ENCODE measurements at places on chromosomes 3 and 15.

GRCh38 chr3:190644766-190645165, 130.9 kb downstream of the IL1RAP start:
- no peak for DNase-seq

DNA sequence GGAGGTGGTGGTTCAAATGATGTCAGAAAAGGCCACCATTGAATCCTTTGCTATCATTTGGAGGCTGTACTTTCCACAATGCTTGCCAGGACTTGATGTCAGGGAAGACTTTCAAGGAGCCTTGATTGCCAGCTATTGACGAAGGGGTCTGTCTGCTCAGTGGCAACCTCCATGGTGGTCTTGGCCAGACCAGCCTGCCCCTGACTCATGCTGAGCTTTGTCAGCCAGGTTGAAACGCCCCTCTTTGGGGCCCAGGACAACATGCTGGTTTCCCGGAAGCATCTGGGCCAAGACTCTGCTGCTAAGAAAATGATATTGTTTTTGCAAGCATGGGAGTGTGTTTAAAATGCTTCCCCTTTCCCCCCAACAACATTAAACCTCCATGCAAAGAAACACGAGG, 26.7 kb downstream of the CGNL1 start:
- no peak for DNase-seq

DNA sequence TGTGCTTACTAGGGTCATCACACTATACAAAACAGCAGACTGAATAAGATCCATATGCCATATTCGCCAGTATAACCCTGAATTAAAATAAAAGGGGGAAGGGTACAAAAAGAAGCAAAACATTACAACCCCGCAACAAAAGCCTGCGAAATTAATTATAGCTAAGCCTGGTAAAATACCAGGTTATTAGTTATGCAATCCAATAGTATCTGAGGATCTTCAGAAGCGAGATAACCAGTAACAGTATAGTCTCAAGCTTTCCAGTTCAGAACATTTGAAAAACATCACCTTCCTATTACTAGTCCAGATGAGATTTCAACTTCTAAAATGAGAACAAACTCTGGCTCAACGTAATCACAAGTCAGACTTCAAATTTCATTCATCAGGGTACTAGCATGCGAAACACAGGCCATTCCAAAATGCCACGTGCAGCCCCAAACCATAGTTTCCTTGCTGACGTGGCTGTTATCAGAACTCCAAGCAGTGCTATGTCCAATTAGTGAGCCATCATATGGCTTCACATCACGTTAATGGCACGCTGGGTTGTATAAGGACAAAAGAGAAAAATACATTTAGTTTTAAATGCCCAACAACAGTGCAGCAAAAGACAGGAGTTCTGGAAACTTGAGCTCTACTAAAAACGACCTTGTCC, 1.1 kb downstream of the SSR3 start:
- DNase-seq: no peak

- DNase-seq: no peak
Measured at GRCh38 chr15:70765504-70766281, 2.3 kb upstream of the UACA start.

DNA sequence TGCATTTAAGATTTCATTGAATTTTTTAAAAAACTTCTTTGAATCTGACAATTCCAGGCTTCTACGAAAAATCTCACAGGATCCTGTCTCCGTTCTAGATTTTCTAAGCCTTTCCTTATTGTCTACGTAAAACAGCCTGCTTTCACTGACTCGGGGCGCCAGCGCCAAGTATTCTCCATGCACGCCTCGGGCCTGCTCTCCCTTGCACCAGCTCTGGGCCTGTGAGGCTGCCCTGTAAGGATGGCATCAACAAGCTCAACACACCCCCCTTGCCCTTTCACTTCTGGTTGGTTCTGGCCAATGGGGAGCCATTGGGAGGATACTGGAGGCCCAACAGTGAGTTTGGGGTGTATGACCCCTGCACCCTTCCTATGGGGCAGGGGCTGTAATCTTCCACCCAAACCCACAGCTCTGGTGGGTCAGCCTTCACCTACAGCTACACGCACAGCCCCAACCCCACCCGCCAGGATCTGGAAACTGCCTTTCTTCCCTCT, 47.8 kb downstream of the SLC41A3 start:
- DNase-seq: no peak

- no peak for DNase-seq
Measured at GRCh38 chr3:128850544-128850943, 28.9 kb upstream of the ACAD9 start.

GRCh38 chr15:31733424-31733823, 296.9 kb upstream of the CHRNA7 start:
- DNase-seq: no peak

DNA sequence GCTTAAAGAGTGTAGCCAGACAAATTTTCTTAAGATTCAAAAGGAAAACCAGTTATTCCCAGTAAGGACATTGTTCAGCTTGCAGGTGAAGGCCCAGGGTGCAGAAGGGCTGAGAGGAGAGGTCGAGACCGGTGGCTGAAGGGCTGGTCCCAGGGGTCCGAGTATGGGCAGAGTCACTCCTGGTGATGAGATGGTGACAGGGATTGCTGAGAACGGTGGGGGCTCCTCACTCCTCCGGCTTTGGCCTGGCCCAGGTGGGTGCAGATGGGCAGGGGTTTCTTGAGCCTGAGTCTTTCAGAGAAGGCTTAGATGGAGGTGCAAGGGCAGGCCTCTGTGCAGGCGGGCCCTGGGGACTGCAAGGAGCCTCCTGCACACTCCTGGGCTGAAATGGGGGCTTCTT, 56.2 kb downstream of the ZNF445 start:
- DNase-seq: no peak

DNA sequence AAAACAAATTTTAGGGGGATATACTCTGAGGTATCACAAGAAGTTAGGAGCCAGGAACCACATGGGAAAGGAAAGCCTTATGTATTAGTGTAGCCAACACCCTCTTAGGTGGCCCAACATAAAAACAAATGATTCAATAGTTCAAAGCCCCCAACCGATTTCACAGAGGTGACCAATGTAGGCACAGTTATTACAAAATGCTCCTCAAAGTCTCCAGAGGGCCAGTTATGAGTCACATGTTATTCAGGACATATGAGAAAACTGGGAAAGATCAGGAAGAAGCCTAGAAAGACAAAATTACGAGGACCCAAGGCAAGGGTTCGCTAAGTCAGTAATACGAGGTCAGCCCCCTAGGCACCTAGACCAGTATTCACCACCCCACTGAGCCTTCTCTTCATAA, 29.9 kb upstream of the FBN1 start:
- no peak for DNase-seq

GRCh38 chr3:111112913-111113312, 41.3 kb downstream of the NECTIN3 start:
- DNase-seq: no peak

DNA sequence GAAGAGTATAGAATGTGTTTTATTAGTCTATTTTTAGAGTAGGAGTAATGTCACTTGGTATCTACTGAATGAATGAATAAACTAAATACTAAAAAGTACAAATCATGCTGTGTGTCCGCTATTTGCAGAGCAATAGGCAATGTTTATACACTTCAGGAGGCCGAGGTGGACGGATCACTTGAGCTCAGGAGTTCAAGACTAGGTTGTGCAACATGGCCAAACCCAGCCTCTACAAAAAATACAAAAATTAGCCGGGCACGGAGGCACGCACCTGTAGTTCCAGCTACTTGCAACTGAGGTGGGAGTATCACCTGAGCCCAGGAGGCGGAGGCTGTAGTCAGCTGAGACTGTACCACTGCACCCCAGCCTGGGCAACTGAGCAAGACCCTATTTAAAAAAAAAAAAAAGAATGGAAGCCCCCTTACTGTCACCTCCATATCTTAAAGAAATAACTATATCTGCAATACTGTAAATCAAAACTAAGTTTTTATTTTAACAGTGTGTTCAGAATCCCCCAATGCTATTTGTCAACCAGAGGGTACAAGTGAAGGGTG, 98.4 kb downstream of the DHX30 start:
- DNase-seq: no peak

DNA sequence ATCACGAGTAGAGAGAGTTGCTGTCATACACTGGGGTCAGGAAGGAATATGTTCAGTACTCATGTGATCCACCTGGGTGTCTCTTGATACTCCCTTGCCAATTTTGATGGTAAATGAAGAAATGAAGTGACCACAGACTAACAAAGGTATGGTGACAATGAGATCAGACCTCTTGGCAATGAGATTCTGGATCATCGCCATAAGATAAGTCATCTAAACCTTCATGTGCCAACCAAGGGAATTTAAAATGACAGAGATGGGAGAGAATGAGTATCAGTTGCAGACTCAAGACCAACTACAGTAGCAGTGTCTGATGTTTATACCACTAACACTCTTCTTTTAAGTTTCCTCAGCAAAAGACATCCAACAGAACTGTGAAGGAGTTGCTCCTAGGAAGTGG, 601.0 kb downstream of the MECOM start:
- no peak for DNase-seq

- no peak for DNase-seq
Measured at GRCh38 chr3:156535162-156535627, 19.7 kb downstream of the SSR3 start.

DNA sequence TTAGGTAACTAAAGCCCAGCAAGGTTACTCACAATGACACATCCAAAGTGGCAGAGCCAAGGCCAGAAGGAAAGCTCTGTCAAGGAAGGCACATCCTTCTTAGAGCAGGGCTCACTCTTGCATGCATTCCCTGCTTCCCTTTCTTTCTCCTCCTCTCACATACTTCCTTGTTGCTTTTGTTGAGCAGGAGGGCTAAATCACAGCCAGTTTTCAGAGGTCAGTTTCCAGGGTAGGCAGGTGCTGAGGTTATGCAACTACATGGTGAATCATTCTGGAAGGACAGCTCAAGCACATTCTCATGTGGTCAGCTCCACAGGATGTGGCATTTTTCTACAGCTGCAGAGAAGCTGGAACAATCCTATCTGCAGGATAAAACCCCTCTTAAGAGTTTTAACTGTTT, 275.6 kb downstream of the ZNF621 start:
- no peak for DNase-seq

GRCh38 chr3:13841826-13842225, 38.0 kb downstream of the WNT7A start:
- no peak for DNase-seq

- DNase-seq: peak; percentile 23
Measured at GRCh38 chr15:38650936-38651327, 86.3 kb upstream of the RASGRP1 start.

DNA sequence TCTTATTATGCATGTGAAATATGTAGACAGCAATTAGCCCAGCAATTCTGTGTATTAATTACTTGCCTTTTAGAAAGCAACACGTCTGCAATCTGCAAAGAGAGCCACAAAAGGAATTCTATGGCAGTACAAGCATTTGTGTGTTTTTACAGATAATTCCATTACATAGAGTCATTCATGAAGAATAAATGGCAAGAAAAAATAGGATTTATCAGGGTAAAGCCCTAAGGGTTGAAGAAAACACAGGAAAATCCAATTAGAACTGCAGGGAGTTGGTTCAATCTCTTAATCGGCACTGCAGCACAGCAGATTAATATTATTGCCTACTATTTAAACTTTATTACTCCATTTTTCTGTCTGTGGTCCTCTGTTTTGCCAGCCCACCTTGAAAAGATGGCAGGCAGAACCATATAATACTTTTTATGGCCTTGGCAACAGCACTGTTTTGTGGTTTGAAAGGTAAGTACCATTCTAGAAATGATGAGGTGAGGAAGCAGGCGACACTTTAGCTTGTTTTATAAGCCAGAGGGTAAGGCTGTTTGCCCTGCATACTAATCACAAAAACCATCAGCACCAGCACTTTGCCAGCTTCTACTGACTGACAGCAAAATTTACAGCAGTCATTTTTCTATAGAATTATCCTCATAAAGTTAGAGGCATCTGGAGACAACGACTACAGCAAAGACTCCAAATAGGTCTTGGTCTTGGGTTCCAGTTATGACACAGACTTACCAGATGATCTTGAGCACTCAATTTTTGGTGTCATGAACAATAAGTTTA, 638.2 kb upstream of the NAALADL2 start:
- DNase-seq: no peak

GRCh38 chr15:50181201-50181968, 611 bp upstream of the SLC27A2 start:
- no peak for DNase-seq

GRCh38 chr15:69403594-69403993, 10.6 kb upstream of the KIF23 start:
- no peak for DNase-seq

GRCh38 chr3:194084284-194084683, 51.7 kb upstream of the HES1 start:
- DNase-seq: no peak

DNA sequence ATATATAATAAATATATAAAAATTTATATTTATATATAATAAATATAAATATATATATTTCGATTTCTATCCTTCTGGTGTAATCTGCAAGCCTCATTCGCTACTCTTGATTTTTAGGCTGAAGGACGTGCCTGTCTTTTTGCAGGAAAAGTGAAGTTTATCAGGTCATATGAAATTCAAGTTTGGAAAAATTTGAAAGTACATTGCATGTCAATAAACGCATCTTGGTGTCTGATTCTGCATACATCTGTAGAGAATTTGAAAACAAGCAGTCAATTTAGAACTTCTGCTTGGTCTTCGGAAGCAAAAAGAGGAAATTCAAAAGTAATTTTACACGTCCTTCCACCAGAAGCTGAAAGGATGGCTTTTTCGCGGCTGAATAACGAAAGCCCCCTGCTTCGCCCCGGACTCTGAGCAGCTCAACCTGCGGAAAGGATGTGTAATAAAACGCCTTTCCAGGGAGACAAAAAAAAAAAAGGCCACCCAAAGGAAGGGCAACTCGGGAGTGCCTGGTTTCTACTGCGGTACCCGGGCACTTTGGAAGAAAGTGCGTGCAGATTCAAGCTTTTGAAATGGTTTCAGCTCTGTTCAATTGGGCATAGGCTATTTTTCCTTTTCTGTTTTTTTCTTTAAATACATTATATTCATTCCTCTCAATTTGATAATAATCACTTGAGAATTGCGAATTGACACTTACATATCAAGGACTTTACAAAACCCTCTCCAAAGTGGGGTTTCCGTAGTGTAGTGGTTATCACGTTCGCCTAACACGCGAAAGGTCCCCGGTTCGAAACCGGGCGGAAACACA, 1.5 kb upstream of the MYNN start:
- peak; percentile 83 for DNase-seq

- no peak for DNase-seq
Measured at GRCh38 chr3:147813256-147813655, 404.1 kb downstream of the ZIC1 start.

DNA sequence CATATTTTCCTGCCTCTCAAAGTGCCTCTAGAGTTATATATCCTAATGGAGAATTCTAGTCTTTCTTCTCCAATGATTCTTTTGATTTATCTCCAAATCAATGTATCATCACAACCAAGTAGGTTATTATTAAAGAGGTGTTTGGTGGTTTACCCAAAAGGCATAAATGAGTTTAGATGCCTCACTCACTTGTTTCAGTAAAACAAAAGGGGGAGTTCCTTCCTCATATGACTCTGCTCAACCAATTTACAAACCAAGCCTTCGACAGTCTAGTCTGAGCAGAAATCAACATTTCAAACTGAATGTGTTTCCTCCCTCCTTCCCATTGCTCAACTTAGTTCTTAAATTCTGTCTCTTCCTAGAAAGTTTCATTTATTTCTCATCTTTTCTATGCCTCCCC, 116.5 kb downstream of the TNIK start:
- no peak for DNase-seq

- no peak for DNase-seq
Measured at GRCh38 chr3:61650719-61651410, 89.5 kb downstream of the PTPRG start.

- no peak for DNase-seq
Measured at GRCh38 chr3:62940771-62941563, 65.8 kb upstream of the CADPS start.

All from central memory CD4-positive, alpha-beta T cell (primary cell).